Regular cardiac myocyte (primary cell): ENCODE measurements at places on chromosomes 3 and 15. TPM values are rescaled to one million over a fixed set of nuclear protein-coding genes. Genes with fewer than 3 reads are reported as not detected.

TIMP4 gene
- total RNA-seq: 0.77 and 2.3 TPM in 2 replicates

AGBL1 gene
- total RNA-seq: not detected in 2 replicates

CKMT1A gene
- total RNA-seq: not detected in 2 replicates

MKRN3 gene
- total RNA-seq: under 0.01 and 0.19 TPM in 2 replicates

GOLGA6L4 gene
- total RNA-seq: 0.19 and 1.1 TPM in 2 replicates

TICRR gene
- total RNA-seq: 3.7 and 5.0 TPM in 2 replicates

P2RY14 gene
- total RNA-seq: under 0.01 and 0.28 TPM in 2 replicates

PTPN9 gene
- 17.8 and 18.2 TPM in 2 replicates for total RNA-seq

FAM227B gene
- total RNA-seq: 2.3 and 2.5 TPM in 2 replicates

PIK3CB gene
- total RNA-seq: 12.7 and 13.2 TPM in 2 replicates

MORC1 gene
- not detected in 2 replicates for total RNA-seq

HRH1 gene
- 7.1 and 9.6 TPM in 2 replicates for total RNA-seq

ARRDC4 gene
- total RNA-seq: 11.8 and 16.3 TPM in 2 replicates

C3orf85 gene
- not detected in 2 replicates for total RNA-seq

CLDN16 gene
- total RNA-seq: 0.38 and 0.56 TPM in 2 replicates

RTP3 gene
- total RNA-seq: not detected in 2 replicates

TBC1D23 gene
- 66.3 and 101 TPM in 2 replicates for total RNA-seq

RLBP1 gene
- total RNA-seq: not detected in 2 replicates

ADAMTS7 gene
- 12.8 and 18.6 TPM in 2 replicates for total RNA-seq

PRR23B gene
- not detected in 2 replicates for total RNA-seq

CLASP2 gene
- 56.2 and 60.9 TPM in 2 replicates for total RNA-seq

SLC12A8 gene
- total RNA-seq: 4.0 and 12.4 TPM in 2 replicates

LYZL4 gene
- 0.19 TPM in 1 of 2 replicates, not detected in the other for total RNA-seq

EPHB1 gene
- 0.56 and 1.5 TPM in 2 replicates for total RNA-seq

ARMC8 gene
- 50.2 and 51.6 TPM in 2 replicates for total RNA-seq

OSTN gene
- 8.7 and 10.4 TPM in 2 replicates for total RNA-seq

DPPA4 gene
- under 0.01 TPM in 1 of 2 replicates, not detected in the other for total RNA-seq

POLQ gene
- total RNA-seq: 1.7 and 11.3 TPM in 2 replicates

VPS18 gene
- total RNA-seq: 47.9 and 49.5 TPM in 2 replicates

RBMS3 gene
- 41.4 and 81.2 TPM in 2 replicates for total RNA-seq

GOLGA6A gene
- under 0.01 and 0.28 TPM in 2 replicates for total RNA-seq

CCK gene
- 0.38 and 5.1 TPM in 2 replicates for total RNA-seq

PLSCR1 gene
- total RNA-seq: 44.1 and 50.2 TPM in 2 replicates

MST1R gene
- total RNA-seq: 0.85 and 0.96 TPM in 2 replicates

ACKR4 gene
- total RNA-seq: 0.96 and 6.8 TPM in 2 replicates

SNTN gene
- not detected in 2 replicates for total RNA-seq

SPSB4 gene
- total RNA-seq: not detected in 2 replicates

MELTF gene
- total RNA-seq: 5.2 and 24.2 TPM in 2 replicates

GHSR gene
- total RNA-seq: not detected in 2 replicates

LEKR1 gene
- total RNA-seq: 0.38 and 8.5 TPM in 2 replicates

SOX2 gene
- not detected in 2 replicates for total RNA-seq

CFAP91 gene
- 0.38 and 0.85 TPM in 2 replicates for total RNA-seq

PROS1 gene
- 11.3 and 43.7 TPM in 2 replicates for total RNA-seq

CFAP92 gene
- total RNA-seq: under 0.01 TPM in 1 of 2 replicates, not detected in the other

PCOLCE2 gene
- 27.8 and 73.6 TPM in 2 replicates for total RNA-seq

SLC9A9 gene
- 2.7 and 6.5 TPM in 2 replicates for total RNA-seq

SLC51A gene
- total RNA-seq: not detected in 2 replicates

SNX4 gene
- total RNA-seq: 29.9 and 38.2 TPM in 2 replicates

ARHGEF3 gene
- total RNA-seq: 14.4 and 18.6 TPM in 2 replicates

SPINT1 gene
- total RNA-seq: 0.28 and 0.58 TPM in 2 replicates

FBLN2 gene
- 109 and 243 TPM in 2 replicates for total RNA-seq

KLHL18 gene
- 18.3 and 35.1 TPM in 2 replicates for total RNA-seq

CACNA1D gene
- 0.19 and 0.85 TPM in 2 replicates for total RNA-seq

FEZF2 gene
- total RNA-seq: not detected in 2 replicates

SETD2 gene
- 20.5 and 28.2 TPM in 2 replicates for total RNA-seq

MYEF2 gene
- total RNA-seq: 5.4 and 5.6 TPM in 2 replicates

MESP1 gene
- total RNA-seq: 0.19 and 0.28 TPM in 2 replicates

TRIP4 gene
- total RNA-seq: 11.0 and 13.4 TPM in 2 replicates

NPAP1 gene
- under 0.01 TPM in 1 of 2 replicates, not detected in the other for total RNA-seq

XCR1 gene
- total RNA-seq: not detected in 2 replicates
